Naive B cell (primary cell): ENCODE measurements at places on chromosomes 2 and 18. TPM values are rescaled to one million over a fixed set of nuclear protein-coding genes. Genes with fewer than 3 reads are reported as not detected.
A peak's percentile ranks its signal among the peaks of the same experiment; 100 is the strongest.

- H3K27ac ChIP-seq: no peak overlapping the region
- peaks cover 63% of the 10 kb centered on the region for H3K27me3 ChIP-seq
- H3K36me3 ChIP-seq: no peaks in the 10 kb centered on the region
- H3K4me3 ChIP-seq: peak overlapping the region; percentile 87
- DNase-seq: no peak
- H3K4me1 ChIP-seq: peaks cover 15% of the 10 kb centered on the region
These were observed 889 bp downstream of the ANKRD29 start for GRCh38 chr18:23661735-23662308.

- H3K4me3 ChIP-seq: no peak overlapping the region
- H3K36me3 ChIP-seq: no peaks in the 10 kb centered on the region
- H3K27ac ChIP-seq: no peak overlapping the region
- H3K27me3 ChIP-seq: no peaks in the 10 kb centered on the region
- no peaks in the 10 kb centered on the region for H3K4me1 ChIP-seq
These were observed 370.6 kb upstream of the UBE2E3 start for GRCh38 chr2:180609626-180610340.

- H3K4me1 ChIP-seq: no peaks in the 10 kb centered on the region
- no peaks in the 10 kb centered on the region for H3K36me3 ChIP-seq
- no peak overlapping the region for H3K27ac ChIP-seq
These were observed 87.7 kb downstream of the DSEL start for GRCh38 chr18:67428805-67429204.

GRCh38 chr2:2919026-2919425, 458.6 kb downstream of the EIPR1 start:
- DNase-seq: no peak
- H3K4me1 ChIP-seq: no peaks in the 10 kb centered on the region
- H3K27me3 ChIP-seq: peaks cover 10% of the 10 kb centered on the region

DNA sequence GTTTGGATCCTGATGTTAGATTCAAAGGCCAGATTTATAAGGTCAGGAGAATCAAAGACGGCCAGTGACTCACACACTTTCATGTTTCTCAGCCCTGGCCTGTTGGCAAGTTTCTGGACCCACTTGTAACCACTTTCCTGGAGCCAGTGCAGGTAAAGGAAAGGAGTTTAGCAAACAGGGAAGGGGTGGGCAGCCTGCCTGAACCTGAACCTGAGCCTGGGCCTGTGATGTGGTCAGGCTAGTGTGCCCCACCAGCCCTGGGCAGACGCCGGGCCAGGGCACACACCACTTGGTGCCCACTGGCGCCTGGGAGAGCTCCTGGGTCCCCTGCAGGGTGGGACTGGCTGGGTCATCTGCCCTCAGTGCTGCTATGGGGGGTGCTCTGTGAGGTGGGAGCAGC, 100.5 kb upstream of the SPRED2 start:
- peaks cover 6% of the 10 kb centered on the region for H3K27me3 ChIP-seq
- H3K36me3 ChIP-seq: no peaks in the 10 kb centered on the region
- H3K4me1 ChIP-seq: no peaks in the 10 kb centered on the region
- H3K27ac ChIP-seq: no peak overlapping the region

DNA sequence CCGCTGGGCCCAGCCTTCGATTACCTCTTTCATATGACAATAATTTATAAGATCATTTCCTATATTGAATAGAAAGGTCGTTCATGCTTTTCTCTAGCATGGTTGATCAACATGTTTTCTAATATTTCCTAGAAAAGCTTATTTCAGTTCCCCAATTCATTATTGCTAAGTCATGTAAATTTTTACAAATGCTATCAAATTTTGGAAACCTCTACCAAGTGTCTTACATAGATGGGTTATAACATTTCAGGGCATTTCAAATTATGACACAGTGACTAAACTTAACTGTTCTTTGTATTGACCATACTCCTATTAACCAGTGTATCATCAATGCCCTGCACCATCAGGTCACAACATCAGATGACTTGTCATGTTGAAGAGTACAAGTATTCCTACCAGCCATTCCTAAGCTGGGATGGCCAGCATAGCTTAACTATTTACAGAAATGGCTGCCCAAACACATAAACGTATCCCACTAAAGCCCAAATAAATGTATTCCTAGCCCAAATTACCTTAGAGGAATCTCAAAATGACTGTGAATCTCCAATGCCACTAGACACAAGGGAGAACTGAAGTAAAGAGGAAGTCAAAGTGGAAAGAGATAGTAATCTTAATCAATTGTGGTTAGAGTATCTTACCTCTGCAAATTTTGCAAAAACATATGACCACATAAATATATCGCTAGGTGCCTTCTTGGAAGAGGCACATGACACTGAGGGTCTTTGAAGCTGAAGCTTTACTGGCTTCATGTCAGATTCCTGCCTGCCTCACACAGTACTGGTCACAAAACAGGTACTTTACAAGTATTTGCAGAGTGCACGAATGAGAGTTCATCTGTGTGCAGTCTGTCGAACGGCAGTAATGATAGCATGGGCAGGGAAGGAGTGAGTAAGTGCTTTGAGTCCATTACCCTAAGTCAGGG, 87.3 kb upstream of the TLK1 start:
- H3K36me3 ChIP-seq: peaks cover 21% of the 10 kb centered on the region
- peaks cover 16% of the 10 kb centered on the region for H3K4me1 ChIP-seq
- H3K4me3 ChIP-seq: peak overlapping the region; percentile 2
- peak; percentile 23 for DNase-seq
- H3K27ac ChIP-seq: no peak overlapping the region

DNA sequence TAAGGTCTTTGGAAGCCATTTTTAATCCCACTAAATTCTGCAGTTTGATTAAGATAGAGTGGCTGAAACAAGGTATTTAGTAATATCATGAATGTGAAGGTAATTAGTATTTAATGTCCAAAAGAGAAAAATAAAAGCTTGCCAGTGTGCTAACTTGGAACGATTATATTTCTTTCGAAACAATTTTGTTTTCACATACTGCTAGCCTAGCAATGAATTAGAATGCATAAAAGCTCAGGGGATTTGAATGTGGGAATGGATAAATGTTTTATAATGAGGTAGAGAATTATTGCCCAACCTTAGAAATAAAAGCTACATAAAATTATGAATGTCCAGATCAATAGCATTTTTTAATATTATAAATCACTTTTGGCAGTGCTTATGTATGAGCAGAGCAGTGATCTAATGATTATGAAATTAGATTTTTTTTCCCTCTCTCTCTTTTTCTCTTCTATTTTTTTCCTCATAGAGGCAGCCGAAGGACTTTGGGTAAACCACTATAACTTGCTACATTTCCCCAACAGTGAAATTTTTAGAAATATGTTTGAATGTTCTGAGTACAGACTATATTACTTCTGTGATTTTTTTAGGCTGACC, 75.5 kb downstream of the PLCL1 start:
- H3K27ac ChIP-seq: no peak overlapping the region
- H3K27me3 ChIP-seq: no peaks in the 10 kb centered on the region
- H3K36me3 ChIP-seq: no peaks in the 10 kb centered on the region
- no peaks in the 10 kb centered on the region for H3K4me1 ChIP-seq
- DNase-seq: no peak
- H3K4me3 ChIP-seq: no peak overlapping the region

GRCh38 chr18:25053466-25053865, 298.5 kb downstream of the ZNF521 start:
- no peaks in the 10 kb centered on the region for H3K36me3 ChIP-seq
- no peak for DNase-seq
- H3K27me3 ChIP-seq: no peaks in the 10 kb centered on the region
- no peaks in the 10 kb centered on the region for H3K4me1 ChIP-seq

DNA sequence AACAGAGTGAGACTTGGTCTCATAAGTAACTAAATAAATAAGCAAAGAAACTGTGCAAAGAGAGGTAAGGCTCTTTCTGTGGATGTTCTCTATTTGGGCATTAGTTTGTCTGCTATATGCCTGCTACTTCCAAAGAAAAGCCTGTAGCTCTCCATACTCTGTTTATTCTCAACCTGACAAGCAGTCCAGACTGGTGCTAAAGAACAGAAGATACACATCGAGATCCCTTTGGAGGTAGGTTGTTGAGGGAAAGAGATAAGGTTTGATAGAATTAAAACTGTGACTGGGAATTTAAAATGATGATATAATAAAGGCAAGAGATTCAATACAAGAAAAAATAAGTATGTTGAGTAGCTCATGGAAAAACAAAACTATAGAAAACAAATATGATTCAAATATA, 885.1 kb upstream of the FSHR start:
- no peak for DNase-seq
- H3K4me3 ChIP-seq: no peak overlapping the region
- no peak overlapping the region for H3K27ac ChIP-seq
- no peaks in the 10 kb centered on the region for H3K36me3 ChIP-seq
- no peaks in the 10 kb centered on the region for H3K27me3 ChIP-seq

GRCh38 chr2:233997707-233998106, 52.8 kb upstream of the SPP2 start:
- H3K4me3 ChIP-seq: no peak overlapping the region
- no peak overlapping the region for H3K27ac ChIP-seq
- peaks cover 14% of the 10 kb centered on the region for H3K27me3 ChIP-seq
- DNase-seq: no peak
- peaks cover 4% of the 10 kb centered on the region for H3K4me1 ChIP-seq
- no peaks in the 10 kb centered on the region for H3K36me3 ChIP-seq

- peaks cover 32% of the 10 kb centered on the region for H3K27me3 ChIP-seq
- DNase-seq: no peak
- peak overlapping the region; percentile 72 for H3K4me3 ChIP-seq
- H3K4me1 ChIP-seq: no peaks in the 10 kb centered on the region
- H3K36me3 ChIP-seq: no peaks in the 10 kb centered on the region
- H3K27ac ChIP-seq: no peak overlapping the region
These were observed 36.5 kb downstream of the SLC25A52 start for GRCh38 chr18:31723990-31724711.

DNA sequence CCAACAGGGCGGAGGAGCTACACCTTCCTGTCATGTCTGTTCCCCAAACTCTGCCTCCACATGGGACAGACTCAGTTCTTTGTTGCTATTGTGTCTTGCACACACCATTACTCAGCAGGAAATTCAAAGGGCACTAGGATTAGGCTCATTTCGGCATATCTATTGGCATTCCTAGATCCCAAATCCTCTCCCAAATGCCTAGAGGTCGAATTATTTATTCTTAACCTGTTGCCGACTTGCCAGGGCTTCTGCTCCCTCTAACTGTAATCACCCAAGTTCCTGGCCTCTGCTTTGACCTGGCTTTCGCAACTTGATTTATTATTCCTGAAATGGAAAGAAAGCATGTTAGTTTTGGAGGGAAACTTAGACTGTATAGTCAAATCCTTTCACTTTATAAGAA, 67.8 kb upstream of the ST6GAL2 start:
- no peaks in the 10 kb centered on the region for H3K27me3 ChIP-seq
- no peaks in the 10 kb centered on the region for H3K36me3 ChIP-seq
- H3K27ac ChIP-seq: no peak overlapping the region

- no peaks in the 10 kb centered on the region for H3K4me1 ChIP-seq
- no peak overlapping the region for H3K4me3 ChIP-seq
- no peak for DNase-seq
- H3K27ac ChIP-seq: no peak overlapping the region
These were observed 31.1 kb upstream of the SATB2 start for GRCh38 chr2:199488772-199489400.

- peak overlapping the region; percentile 39 for H3K27ac ChIP-seq
- DNase-seq: no peak
- H3K36me3 ChIP-seq: no peaks in the 10 kb centered on the region
- H3K4me3 ChIP-seq: no peak overlapping the region
These were observed 25.4 kb downstream of the TET3 start for GRCh38 chr2:74010087-74010541.

- DNase-seq: no peak
- no peak overlapping the region for H3K4me3 ChIP-seq
- no peak overlapping the region for H3K27ac ChIP-seq
- no peaks in the 10 kb centered on the region for H3K4me1 ChIP-seq
- H3K36me3 ChIP-seq: no peaks in the 10 kb centered on the region
These were observed 106.4 kb upstream of the CELF4 start for GRCh38 chr18:37672001-37672400.

GRCh38 chr2:104654811-104655210, 199.1 kb upstream of the POU3F3 start:
- H3K27ac ChIP-seq: no peak overlapping the region
- no peak for DNase-seq
- peaks cover 8% of the 10 kb centered on the region for H3K4me1 ChIP-seq
- peaks cover 17% of the 10 kb centered on the region for H3K27me3 ChIP-seq

DNA sequence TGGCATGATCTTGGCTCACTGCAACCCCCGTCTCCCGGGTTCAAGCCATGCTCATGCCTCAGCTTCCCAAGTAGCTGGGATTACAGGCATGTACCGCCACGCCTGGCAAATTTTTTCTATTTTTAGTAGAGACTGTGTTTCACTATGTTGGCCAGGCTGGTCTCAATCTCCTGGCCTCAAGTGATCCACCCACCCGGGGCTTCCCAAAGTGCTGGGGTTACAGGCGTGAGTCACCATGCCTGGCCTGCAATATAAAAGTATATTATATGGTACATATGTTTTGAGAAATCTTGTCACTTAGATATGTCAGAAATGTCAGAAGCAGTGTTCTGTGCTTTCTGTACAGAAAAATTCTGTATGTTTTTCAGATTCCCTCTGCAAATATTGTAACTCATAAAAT, 19.2 kb upstream of the XPO1 start:
- no peak for DNase-seq
- no peaks in the 10 kb centered on the region for H3K4me1 ChIP-seq
- H3K4me3 ChIP-seq: no peak overlapping the region
- H3K36me3 ChIP-seq: no peaks in the 10 kb centered on the region

DNA sequence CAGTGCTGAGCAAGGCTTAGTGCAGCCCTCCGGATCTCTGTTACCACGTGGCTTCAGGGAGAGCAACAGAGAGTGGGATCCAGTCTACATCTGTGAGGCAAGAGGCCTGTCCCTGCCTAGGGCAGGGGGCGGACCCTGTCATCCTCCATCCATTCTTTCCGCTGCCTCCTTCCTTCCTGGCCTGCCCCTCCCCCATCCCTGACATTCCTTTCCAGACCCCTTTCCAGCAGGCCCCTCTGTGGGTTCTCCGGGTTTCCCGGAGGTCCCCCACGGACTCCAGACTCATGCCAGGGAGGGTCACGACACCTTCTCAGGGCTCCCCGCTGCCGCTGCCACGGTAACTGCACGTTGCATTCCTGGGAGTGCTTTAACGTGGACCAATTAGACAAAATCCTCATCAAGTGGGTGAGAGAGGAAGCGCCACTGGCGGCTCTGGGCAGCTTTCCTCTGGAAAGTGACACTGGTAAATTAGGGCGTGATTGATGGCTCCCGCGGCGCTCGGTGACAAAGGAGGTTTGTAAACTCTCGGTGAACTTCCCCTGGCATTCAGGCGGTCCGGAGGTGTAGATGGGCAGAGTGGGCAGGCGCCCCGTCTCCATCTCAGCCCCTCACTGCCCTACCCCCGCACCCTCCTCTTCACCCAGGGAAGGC, 11.4 kb downstream of the ATOH8 start:
- H3K27me3 ChIP-seq: peaks cover 89% of the 10 kb centered on the region
- H3K4me1 ChIP-seq: peaks cover 4% of the 10 kb centered on the region
- H3K4me3 ChIP-seq: no peak overlapping the region
- DNase-seq: no peak

MBD1 gene
- polyA plus RNA-seq: 24.8 TPM

VIL1 gene
- polyA plus RNA-seq: 0.12 TPM

G6PC2 gene
- not detected for polyA plus RNA-seq
